Spleen (tissue), 13 donors: ENCODE measurements at places on chromosomes 7 and 10.

DNA sequence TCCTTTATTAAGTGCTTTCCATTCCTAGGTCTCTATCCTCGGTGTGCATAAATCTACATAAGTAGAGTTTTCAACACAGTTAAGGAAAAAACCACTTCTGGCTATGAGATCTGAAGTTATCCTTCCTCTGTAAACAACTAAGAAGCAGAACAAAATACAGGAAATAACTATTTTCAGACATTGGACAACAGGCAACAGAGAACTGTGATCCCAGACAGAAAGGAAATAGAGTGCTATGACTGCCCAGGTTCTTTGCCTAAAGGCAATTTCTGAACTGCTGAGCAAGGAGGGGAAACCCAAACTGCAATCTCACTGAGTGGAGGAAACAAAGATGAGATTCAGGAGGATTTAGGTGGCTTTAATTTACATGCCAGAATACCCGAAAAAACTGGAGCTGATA is 285.4 kb downstream of the SNX13 start:
- no peaks in the 10 kb centered on the region for H3K36me3 ChIP-seq
- no peak for DNase-seq
- no peak overlapping the region for H3K27ac ChIP-seq

DNA sequence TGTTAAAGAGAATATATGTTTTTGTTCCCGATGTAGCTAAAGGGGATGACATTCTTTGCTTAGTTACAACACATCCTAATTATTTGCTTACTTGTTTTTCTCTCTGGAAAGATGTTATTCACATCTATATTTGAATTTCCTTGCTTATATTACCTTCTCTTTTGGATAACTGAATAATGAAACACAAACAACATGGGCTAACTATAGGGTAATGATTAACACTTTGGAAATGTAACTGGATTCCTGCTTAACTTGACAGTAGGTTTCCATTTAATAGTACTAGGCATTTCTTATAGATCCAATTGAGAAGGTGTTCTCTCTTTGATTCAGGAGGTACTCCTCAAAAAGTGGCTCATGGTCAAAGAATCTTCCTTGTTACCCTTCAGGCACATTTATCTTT is 141.1 kb downstream of the CCSER2 start:
- no peak overlapping the region for H3K27ac ChIP-seq
- H3K36me3 ChIP-seq = peaks cover 3% of the 10 kb centered on the region
- no peak for DNase-seq
- no peaks in the 10 kb centered on the region for H3K4me1 ChIP-seq

DNA sequence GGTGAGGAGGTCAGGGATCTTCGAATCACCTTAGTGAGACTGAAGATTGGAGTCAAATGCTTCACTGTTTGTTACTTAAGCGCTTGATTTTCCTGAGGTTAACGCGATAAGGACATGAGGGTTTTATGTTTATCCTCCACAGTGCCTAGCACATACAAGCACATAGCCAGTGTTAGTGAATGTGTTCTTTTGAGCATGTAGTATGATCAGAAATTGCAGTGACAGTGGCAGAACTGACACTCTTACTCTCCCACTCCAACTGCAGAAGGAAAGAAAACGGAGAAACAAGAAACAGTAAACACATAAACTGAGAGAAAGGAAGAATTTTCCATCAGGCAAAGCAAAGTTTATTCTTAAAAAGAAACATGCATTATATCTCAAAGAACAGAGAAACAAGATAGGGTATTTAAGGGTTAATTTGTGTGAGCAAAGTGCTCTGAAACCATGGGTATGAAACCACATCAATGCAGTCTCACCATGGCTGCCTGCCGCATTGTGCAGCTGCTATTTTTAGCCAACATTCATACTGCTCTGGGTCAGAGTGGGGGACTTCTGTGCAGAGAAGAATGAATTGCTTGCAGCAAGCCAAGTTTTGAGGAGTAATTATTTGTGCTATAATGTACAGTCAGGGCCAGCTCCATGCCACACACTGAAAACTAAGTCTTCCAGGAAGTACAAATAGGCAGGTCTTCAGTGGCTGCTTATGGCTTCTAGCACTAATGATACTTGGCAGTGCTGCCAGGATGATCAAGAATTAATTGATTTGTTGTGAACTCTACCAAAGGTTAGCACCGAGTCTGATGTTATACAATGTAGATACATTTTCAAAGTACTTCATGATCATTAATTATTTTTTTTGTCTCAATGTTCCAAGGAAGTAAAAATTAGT is 152.0 kb downstream of the MACC1 start:
- no peak overlapping the region for H3K27ac ChIP-seq
- H3K36me3 ChIP-seq = no peaks in the 10 kb centered on the region
- no peaks in the 10 kb centered on the region for H3K4me1 ChIP-seq
- no peaks in the 10 kb centered on the region for H3K27me3 ChIP-seq
- DNase-seq = no peak

DNA sequence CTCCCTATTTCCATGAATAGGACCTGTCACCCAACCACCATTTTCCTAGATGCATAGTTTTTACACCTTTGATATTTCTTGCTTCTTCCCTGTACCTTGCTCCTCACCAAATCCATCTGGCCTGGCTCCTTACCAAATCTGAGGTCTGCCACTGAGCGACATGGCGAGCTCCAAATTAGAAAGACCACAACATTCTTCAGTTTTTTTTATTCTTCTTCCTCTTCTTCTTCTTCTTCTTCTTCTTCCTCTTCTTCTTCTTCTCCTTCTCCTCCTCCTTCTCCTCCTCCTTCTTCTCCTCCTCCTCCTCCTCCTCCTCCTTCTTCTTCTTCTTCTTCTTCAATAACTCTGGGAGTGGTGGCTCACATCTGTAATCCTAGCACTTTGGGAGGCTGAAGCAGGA is 7.1 kb downstream of the CPED1 start:
- no peaks in the 10 kb centered on the region for H3K36me3 ChIP-seq
- DNase-seq = no peak
- H3K27ac ChIP-seq = no peak overlapping the region
- H3K27me3 ChIP-seq = no peaks in the 10 kb centered on the region

- H3K4me3 ChIP-seq = no peak overlapping the region
- peaks cover 4% of the 10 kb centered on the region for H3K36me3 ChIP-seq
- no peak for DNase-seq
- no peak overlapping the region for H3K27ac ChIP-seq
- H3K27me3 ChIP-seq = no peaks in the 10 kb centered on the region
- peaks cover 46% of the 10 kb centered on the region for H3K4me1 ChIP-seq
Observed at GRCh38 chr10:50511492-50512213, 112.1 kb downstream of the SGMS1 start.

- H3K27me3 ChIP-seq = no peaks in the 10 kb centered on the region
- peak; percentile 82 for DNase-seq
- H3K4me3 ChIP-seq = peak overlapping the region; percentile 81
- peaks cover 21% of the 10 kb centered on the region for H3K4me1 ChIP-seq
Observed at GRCh38 chr7:100220586-100221230, 959 bp downstream of the PVRIG start.

DNA sequence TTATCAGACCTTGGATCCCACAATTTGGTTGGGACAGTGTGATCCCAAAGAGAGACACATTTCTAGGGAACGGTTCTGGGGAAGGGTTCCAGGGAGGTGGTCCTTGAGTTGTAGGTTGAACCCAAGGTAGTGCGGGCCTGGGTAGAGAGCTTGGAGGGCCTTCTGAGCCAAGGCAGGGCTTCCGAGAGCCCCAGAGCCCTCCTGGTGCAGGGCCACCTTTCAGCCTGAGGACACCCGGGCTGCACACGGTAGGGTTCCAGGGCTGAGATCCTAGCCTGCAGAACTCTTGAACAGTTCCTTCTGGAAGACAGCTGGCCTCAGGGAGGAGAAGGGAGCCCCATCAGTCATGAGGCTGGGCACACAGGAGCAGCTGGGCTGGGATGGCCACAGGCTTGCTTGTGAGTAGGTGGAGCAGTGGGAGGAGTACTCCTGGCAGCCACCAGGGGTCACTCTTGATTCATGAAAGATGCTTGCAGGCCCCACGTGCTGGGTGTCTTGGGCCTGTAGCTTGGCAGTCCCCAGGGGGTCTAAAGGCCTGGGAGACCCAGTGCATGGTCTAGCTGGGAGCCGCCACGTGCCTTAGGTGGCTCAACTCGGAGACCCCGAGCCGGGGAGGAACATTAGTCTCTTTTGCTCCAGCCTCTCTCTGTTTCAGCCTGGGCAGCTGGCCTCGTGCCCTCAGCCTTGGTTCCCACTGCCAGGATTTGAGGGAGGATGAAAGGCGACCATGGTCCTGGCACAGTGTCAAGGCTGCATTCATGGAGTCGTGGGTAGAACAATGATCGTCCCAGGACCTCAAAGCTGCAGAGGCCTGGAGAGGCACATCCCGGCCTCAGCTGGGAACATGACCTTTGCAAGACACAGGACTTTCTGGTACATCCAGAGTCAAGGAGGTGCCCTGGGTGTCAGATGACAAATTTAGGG is 381.6 kb downstream of the TYW1 start:
- no peaks in the 10 kb centered on the region for H3K4me1 ChIP-seq
- no peak overlapping the region for H3K27ac ChIP-seq
- H3K36me3 ChIP-seq = no peaks in the 10 kb centered on the region
- DNase-seq = peak; percentile 86
- H3K27me3 ChIP-seq = no peaks in the 10 kb centered on the region

DNA sequence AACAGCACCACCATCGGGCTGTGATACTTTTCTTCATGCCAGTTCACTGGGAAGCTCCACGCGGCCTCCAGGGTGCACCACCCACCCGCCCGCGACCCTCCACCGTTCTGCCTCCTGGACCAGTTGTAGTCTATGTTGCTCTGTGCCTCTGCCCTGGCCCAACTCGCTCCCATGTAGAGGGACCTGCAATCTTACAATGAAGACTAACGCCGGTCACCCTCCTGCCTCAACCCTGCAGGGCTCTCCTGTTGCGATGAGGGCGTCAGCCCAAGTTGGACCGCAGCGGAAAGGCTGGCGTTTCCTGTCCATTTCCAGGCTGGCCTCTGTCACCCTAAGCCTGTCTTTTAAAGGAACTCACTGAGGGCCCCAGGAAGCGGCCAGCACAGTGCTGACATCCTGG is 34.9 kb downstream of the IL15RA start:
- H3K4me1 ChIP-seq = peaks cover 65% of the 10 kb centered on the region
- peak overlapping the region; percentile 63 for H3K27ac ChIP-seq
- no peaks in the 10 kb centered on the region for H3K27me3 ChIP-seq
- peak; percentile 87 for DNase-seq

DNA sequence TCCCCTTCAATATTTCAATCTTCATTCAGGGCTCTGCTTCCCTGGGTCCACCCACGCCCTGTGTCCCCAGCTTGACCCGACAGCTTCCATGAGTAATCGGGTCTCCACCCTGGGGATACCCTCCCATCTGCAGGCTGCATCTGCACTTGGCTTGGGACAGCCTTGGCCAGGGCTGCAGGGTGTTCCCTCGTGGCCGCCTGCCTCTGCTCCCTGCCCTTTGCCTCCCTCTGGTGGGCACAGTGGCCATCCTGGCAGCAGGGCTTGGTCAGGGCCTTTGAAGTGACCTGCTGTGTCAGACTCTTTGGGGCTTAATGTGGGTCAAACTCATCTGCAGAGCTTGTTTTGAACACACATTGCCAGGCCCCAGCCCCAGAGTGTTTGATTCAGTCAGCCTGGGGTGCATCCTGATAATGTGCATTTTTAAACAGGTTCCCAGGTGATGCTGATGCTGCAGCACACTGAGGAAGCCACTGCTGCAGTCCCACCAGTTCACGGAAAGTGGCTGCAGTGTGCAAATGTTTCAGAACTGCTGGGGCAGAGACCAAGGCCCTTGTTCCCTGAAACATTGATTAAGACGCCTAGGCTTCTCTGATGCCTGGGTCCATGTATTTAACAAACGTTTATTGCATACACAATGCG is 80.7 kb upstream of the SEC61G start:
- H3K4me1 ChIP-seq = peaks cover 3% of the 10 kb centered on the region
- H3K4me3 ChIP-seq = no peak overlapping the region
- H3K27me3 ChIP-seq = no peaks in the 10 kb centered on the region
- H3K36me3 ChIP-seq = no peaks in the 10 kb centered on the region
- peak; percentile 80 for DNase-seq
- no peak overlapping the region for H3K27ac ChIP-seq

DNA sequence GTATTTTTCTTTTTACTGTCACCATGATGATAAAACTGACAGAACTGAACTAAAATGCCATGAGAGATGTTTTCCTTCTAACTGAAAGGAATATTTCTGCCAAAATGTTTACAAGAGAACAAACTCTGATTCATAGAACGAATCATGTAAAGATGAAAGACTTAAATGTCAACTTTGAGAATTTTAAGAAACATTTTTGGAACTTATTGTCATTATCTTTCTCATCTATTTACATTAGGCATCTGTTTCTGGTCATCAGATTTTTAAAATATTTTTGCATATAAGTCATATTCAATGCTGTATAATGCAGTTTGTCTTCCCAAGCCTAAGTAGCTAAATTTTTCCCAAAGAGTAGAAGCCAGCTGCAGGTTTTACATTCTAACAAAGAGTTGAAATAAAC is 358.5 kb downstream of the TFEC start:
- H3K4me1 ChIP-seq = no peaks in the 10 kb centered on the region
- no peaks in the 10 kb centered on the region for H3K27me3 ChIP-seq

DNA sequence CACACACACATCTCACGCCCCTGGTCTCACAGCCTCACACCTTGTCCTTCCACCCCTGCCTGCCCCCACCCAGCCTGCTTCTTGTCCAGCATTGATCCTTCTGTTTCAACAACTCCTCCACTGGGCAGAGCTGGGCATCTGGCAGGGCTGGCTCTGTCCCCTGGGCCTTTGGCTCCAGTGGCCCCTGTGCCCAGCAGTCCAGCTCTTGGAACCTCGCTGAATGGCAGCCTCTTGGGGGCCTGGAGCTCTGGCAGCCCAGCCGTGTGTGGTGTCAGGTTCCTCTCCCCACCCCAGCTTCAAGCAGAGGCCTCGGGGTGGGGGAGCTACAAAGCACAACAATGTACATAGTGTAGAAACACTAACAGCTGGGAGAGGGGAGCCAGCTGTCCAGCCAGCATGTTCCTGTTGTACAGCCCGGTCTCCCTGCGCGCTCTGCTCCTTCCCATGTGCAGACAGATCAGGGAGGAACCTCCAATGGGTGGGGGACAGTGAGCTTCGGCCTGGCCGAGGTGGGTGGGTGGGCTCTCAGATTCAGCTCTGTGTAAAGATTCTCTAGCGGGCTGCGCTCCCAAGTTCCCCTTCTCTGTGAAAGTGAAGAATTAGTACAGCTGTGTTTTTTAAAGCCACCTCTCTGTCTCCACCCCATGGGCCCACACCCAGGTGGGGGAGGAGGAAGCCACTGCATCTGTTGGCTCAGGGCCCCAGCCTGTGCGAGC is 19.4 kb downstream of the ZMIZ2 start:
- peak; percentile 87 for DNase-seq
- peaks cover 33% of the 10 kb centered on the region for H3K4me1 ChIP-seq
- no peaks in the 10 kb centered on the region for H3K27me3 ChIP-seq
- no peak overlapping the region for H3K4me3 ChIP-seq

DNA sequence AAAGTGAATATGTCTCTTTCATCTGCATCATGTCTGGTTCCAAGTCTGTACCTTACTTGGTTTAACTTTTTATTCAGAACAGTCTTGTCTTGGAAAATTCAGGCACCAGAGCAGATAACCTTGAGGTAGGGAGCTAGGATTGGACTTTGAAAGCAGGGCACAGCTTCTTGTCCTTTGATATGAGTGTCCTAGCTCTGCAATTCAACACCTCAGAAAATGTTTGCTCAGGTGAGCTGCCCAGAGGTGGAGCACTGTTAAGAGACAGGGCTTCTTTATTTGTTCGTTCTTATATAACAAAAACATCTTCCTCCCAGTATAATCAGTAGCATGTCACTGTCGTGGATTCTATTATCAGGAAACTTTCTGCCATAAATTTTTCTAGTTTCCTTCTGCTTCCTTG is 118.3 kb downstream of the LRRC4 start:
- no peak for DNase-seq
- H3K4me1 ChIP-seq = peaks cover 19% of the 10 kb centered on the region
- H3K4me3 ChIP-seq = no peak overlapping the region
- no peaks in the 10 kb centered on the region for H3K36me3 ChIP-seq
- no peaks in the 10 kb centered on the region for H3K27me3 ChIP-seq

GRCh38 chr10:11304906-11305585 is 287.4 kb downstream of the CELF2 start:
- H3K4me1 ChIP-seq = no peaks in the 10 kb centered on the region
- no peak overlapping the region for H3K4me3 ChIP-seq
- no peaks in the 10 kb centered on the region for H3K27me3 ChIP-seq
- peaks cover 99% of the 10 kb centered on the region for H3K36me3 ChIP-seq
- H3K27ac ChIP-seq = no peak overlapping the region
